ENCODE measurements at places on chromosomes 7 and 10.

DNA sequence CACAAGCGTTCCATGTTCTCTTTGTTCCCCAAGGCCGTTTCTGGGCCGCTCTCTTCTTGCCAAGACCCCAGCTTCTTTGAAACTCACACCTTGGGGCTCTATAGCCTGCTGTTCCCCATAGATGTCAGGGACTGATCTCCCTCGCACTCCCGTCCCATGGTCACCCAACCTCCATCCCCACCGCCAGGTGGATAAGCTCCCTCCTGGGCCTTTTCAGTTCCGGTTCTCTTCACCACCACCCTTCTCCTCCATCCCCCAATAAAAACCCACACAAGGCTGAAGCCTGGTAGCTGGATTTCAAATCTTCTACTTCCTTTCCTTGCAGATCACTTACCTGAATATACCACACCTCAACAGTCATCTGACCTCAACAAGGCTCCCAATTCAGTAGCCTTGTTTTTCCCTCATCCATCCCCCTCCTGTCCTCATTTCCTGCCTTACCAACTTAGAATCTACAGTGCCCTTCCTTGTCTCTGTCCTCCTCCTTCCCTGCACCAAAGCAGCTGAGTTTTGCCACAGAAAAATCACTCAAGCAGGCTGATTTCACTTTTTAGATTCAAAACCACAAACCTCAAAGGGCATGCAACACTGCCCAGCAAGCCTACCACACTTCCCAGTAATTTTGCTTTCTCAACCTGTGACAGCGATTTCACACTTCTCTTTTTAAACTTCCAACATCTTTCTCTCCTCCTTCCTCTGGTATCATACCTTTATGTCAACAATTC lies 7.7 kb downstream of the SLC37A3 start:
- no peak for DNase-seq

GRCh38 chr10:71015674-71016073 lies 127.3 kb upstream of the PCBD1 start:
- no peak for DNase-seq

DNA sequence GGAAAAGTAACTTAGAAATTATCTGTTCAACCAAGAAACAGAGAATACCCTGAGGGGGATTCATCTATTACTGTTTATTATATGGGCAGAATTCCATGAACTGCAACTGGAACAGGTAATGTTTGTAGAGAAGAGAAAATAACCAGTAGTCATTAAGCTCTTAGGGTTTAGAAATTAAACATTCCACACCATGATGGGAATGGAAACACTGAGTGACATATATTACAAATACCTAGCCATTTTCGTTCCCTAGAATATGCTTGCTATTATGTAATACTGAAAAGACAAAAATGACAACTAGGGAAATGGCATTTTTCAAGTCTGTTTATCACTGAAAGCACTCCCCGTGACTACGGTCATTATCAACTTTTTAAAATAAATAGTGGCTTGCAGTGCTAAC lies 1007.4 kb downstream of the GATA3 start:
- DNase-seq: no peak

DNA sequence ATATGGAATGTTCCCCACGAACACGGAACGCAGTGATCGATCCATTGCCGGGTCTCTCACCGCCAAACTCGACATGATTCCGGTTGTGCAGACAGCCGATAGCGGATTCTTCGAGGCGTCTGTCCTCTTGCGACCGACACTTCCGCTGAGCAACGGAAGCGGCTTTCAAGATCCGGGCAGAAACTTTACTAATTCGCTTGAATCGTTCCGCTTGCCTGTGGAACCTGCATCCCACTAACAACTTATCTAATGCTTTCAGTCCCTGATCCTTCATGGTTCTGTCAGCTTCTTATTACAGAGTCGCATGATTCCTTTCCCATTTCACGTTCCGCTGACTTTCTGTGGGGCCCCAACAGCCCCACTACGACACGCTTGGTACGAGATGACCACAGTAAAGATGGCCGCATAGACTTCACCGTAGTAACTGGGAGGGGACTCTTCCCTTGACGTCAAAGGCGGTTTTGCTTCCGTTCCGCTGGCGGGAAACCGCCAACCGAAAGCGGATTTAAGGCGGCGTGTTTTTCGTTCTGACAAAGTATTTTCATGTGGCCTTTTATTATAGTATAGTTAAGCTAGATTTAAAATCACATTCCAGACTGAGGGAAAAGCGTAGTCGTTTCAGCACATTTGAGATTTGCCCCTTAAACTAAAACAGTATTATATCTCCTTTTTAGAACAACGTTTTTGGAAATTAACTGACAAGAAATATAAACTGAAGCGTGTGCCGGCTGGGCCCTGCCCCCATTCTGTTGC lies at the start of gene CSTF2T:
TSS of gene CSTF2T (minus strand) at position 121 of the 753 bp plus-strand sequence. CDS start at position 75, 46 bp downstream.
- peak; percentile 94 for DNase-seq

DNA sequence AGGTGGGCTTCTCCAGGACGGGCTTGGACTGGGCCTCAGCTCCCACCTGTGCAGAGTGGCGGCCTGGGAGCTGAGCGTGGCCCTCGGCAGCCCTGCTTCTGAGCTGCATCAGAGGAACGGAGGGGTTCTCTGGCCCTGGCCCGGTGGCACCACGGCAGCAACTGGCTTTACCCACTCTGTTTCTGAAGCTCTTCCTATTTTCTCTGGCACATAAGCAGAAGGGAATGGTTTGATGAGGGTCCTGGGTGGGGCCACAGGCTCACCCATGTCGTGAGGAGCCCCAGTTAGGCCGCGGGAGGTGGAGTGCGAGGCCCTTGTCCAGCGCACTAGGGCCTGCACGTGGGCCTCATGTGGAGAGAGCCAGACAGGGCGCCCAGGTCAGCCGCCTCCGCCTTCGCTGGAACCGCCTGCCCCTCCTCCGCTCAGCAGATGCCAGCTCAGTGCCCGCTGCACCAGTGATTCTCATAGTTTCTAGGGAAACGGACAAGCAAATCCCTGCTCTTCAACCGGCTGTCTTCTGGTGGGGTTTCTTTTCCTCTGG lies 284.0 kb downstream of the CELF2 start:
- DNase-seq: peak; percentile 34

DNA sequence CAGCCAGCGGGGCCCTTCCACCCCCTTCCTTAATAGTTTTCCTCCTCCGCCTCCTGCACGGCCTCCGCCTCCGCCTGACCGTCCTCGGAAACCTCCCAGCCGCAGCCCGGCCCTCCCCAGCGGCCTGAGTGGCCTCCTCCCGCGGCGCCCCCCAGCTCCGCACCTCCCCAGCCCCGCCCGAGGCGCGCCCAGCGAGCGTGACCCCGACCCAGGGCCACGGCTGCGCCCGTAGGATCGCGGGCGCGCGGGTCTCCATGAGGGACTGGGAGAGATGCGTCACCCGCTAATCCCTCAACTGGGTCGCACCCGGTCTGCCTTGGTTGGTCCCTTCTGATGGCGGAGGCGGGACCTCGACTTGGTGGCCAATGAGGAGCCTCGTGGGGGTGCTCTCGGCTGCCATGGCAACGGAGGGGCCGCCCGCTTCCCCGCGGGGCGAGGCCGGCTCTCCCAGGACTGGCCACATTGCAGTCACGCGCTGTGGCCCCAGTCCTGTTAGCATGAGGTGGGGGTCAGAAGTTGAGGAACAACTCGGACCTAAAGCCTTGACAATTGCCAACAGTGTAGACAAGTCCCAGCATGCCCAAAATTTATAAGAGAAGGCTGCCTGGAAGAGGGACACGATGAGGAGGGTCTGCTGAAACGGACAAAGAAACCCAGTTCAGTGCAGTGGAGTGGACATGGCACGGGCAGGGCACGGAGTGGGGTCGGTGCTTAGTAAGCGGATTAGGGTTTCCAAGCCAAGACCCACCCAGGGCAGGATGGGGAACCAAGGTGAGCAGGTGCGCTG lies 24.3 kb downstream of the DDIT4 start:
- DNase-seq: peak; percentile 99

- DNase-seq: peak; percentile 67
These were observed 68.1 kb downstream of the LYZL1 start for GRCh38 chr10:29356931-29357330.

DNA sequence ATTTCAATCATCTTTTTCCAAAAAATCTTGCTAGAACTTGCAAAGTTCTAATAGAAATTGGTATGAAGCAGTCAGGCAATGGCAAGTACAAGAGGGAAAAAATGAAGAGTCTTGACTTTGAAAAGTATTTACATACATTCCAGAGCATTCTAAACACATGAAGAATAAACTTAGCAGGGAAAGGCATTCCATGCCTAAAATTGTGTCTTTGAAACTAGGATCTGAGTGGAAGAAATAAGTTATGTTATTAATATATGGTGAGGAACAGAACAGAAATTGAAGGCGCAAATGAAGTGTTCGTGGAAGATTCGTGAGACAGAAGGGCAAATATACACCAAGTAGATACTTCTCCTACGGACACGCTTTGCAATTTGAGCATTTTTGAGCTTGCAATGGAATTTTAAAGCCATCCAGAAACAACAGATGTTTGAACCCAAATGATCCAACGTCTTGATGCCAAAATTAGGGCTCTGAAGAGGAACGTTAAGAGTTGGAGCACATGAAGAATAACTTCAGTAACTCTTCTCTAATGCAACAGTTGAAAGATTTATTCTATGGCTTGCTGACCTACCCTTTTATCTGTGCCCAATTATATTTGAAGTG lies 40.6 kb upstream of the SEPTIN7 start:
- DNase-seq: no peak
